NCI-H1092 (cell line): ENCODE measurements at places on chromosomes 7 and 10.
A peak's percentile ranks its signal among the peaks of the same experiment; 100 is the strongest.

- no peak for DNase-seq
These were observed 66.3 kb downstream of the VIPR2 start for GRCh38 chr7:159078193-159078910.

- no peak for DNase-seq
These were observed 71.7 kb downstream of the GNAT3 start for GRCh38 chr7:80439894-80440821.

- DNase-seq: no peak
These were observed at the start of gene GIMAP7 for GRCh38 chr7:150514748-150515222. Gene GIMAP7 (plus strand): TSS chr7:150514872. CDS start chr7:150519975, 5,103 bp downstream.

DNA sequence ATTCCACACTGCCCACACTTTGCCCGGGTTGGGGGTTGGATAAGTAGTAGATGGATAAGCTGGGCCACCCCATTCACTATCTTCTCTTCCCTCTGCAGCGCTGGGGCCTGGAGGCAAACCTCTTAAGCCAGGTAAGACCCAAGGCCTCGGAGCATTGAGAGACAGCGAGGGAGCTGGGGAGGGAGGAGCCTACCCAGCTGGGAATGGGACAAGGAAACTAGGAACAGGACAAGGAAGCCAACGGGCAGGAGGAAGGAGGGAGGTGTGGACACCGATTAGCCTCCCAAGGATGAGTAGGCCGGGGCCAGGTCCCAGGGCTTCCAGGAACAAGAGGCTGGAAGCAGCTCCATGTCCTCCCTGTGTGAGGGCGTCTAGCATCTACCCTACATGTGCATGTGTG, 9.6 kb downstream of the ELN start:
- DNase-seq: no peak

GRCh38 chr10:10800961-10801360, 216.7 kb upstream of the CELF2 start:
- DNase-seq: no peak

GRCh38 chr10:60560451-60560850, 170.8 kb upstream of the ANK3 start:
- no peak for DNase-seq

DNA sequence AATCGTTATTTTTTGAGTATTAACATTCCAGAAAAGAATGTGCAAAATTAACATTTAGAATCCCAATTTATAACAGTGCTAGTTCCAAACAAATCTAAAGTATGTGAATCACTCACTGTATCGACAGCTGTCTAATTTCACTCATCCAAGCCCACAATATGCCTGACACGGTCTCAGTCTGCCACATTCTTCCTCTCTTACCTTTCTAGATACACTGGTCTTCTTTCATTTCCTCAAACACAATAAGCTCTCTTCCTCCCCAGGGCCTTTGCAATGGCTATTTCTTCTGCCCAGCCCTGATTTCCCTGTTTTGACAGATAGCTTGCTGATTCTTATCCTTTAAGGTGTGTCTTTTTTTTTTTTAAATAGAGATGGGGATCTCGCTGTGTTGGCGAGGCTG, 48.8 kb downstream of the UBE2H start:
- DNase-seq: no peak

GRCh38 chr10:96856317-96856716, 24.2 kb downstream of the LCOR start:
- DNase-seq: no peak

GRCh38 chr10:6780008-6780677, 200.1 kb upstream of the PRKCQ start:
- DNase-seq: no peak

DNA sequence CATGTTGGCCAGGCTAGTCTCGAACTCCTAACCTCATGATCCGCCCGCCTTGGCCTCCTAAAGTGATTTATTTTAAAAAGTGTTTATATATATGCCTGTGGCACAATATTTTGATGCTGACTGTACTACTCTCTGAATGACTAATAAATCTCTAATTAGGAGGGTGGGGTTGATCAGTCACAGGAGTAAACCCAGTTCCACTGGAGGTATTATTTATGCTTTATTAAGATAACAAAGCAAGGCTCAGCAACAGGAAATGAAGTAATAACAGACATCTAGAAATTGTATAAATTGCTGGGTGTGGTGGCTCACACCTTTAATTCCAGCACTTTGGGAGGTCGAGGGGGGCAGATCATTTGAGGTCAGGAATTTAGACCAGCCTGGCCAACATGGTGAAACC, 26.0 kb upstream of the MCU start:
- DNase-seq: no peak

GRCh38 chr10:90847436-90847835, 10.4 kb downstream of the HTR7 start:
- DNase-seq: no peak

- no peak for DNase-seq
These were observed 92.0 kb downstream of the SFMBT2 start for GRCh38 chr10:7318836-7319235.

DNA sequence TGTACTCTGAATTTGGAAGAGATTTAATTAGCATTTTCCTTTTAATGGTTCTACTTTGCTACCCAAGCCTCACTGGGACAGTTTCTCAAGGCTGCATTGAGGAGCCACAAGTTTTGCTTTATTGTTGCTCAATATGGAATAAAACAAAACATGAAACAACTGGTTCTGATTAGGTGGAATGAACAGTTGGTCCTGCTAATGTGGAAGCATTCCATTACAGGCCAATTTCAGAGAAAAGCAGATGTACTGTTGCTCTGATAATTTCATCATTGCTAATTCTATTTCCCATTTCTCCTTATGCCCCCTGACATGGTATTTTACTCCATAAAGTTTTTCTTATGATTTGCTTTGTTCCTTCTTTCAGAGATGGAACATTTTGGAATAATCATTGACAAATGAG, 66.0 kb upstream of the PAPSS2 start:
- no peak for DNase-seq

GRCh38 chr7:45122975-45123860, 11.7 kb upstream of the TBRG4 start:
- DNase-seq: no peak

DNA sequence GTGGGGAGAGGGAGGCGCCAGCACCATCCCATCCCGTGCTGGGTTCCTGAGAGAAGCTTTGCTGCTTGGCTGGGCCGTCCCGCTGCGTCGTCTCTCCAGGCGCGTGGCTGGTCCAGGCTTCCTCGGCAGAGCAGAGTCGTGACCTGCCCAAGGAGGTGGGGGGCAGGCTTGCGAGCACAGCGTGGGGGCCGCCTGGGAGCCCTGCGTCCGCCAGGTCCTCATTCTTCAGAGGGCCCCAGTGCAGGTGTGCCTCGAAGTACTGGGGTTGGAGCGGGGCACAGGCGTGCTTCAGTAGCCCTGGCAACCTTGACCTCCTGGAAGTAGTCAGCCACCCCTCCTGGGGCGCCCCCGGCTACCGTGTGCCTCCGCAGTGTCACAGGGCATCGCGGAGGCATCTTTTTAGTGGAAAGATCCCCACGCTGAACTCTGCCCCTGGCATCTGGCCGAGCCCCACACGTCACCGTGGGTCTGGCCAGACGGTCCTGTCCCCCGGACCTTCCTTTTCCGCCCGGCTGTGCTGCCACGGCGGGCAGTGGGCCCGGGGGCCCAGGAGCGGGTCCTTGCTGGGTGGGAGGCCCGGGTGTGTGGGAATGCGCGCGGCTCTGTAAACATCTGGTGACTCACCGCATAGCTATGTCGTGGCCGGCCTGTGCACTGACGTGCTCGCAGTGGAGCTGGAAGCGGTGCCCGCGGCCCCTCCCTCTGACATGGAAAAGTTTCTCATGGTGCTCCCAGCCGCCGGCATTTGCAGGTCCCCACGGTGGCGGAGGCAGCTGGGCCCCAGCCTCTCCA, 6.4 kb downstream of the MAFK start:
- no peak for DNase-seq

GRCh38 chr10:44309939-44310761, 74.7 kb downstream of the CXCL12 start:
- DNase-seq: no peak

DNA sequence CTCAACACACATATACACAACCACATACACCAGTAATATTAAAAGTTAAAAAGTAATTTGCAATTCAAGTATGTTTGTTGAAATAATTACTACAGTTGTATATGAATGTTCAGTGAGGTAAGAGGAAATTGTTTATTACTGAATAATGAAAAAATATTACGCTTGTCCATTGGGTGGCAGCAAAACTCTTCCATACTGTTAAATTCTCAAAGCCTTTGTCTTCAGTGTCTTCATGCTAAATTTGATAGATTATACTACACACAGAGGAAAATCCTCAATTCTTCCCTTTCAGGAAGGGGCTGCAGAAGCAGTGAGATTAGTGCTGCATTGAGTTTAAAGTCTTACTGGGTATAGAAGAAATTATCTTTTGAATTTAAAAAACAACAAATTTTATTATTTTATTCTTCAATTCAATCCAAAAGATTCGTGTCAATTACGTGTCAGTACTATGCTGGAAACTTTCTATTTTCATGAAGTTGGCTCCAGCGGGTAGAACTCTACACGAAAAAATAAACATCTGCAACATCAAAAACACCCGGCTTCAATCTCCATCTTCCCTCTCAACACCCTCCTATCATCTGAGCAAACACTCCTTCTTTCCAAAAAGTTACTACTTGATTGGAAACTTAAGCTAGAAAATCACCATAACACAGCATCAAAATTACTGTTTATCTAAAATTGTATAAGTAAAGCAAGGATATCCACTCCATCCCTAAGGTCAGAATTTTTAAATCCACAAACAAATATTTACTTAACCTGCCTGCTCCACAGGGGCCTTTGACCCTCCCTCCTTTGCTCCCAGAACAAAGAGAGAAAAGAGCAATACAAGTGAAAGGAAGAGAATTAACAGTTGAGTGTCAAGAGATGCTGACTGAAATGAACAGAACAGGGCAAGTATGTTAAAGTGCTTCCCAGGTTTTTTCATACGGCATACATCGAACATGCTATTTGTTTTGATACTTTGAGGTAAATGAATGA, 37.0 kb upstream of the TES start:
- DNase-seq: peak; percentile 28

DNA sequence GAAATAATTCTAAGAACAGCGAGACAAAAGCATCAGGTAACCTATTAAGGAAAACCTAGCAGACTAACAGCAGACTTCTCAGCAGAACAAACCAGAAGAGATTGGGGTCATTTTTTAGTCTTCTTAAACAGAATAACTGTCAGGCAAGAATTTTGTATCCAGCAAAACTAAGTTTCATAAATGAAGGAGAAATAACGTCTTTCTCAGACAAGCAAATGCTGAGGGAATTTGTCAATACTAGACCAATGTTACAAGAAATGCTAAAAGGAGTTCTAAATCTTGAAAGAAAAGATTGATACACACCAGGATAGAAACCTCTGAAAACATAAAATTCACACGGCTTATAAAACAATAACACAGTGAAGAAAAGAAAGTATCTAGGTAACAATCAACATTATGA, 22.6 kb downstream of the BICC1 start:
- DNase-seq: no peak

DNA sequence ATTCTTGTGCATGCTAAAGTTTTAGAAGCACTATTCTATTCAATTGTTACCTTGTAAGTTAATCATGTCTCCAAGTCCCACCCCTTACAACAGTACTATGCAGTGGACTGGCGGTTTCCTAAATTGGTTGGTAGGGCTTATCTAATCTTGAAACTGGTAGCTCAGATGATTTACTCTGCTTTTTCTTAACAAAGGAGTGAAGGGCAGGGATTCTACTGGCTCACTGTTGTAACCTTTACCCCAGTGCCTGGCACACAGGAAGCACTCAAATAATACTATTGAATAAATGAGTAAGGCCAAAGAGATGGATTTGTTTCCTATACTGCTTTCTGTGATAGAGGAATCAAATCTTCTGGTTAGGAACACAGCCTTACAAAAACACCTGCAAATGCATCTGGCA, 46.0 kb upstream of the CYCS start:
- no peak for DNase-seq

DNA sequence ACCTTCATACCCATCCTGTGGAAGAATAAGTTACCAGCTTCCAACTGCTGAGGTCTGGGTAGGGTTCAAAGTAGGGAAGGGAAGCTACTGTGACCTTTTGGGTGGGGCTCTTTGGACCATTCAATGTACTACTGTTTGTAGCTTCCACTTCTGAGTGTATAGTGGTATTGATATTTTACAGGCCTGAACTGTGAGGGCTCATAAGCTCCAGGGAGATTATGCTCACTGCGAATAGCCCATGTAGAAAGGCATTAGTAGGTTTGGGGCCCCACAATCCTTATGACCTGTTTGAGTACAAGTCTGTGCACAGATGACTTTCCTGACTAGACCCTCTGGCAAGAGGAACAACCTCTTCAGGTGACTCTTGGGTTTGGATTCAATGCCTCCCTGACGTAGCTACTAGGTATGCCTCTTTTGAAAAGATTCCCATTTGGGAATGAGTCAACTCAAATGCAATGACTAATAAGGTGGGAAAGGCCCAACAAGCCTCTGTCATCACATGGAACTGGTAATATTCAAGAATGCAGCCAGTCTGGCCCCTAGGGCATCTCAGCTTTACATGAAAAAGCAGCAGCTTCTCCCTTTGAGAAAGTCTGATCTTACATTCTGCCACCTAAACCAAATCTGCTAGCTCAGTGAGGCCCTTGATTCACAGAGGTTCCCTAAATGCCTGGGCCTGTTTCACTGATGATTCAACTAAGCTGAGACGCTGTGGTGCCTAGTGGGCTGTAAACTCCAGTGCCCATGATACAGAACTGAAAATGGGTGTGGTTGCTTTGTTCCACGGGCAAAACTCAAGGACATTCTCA, 79.8 kb downstream of the ABI1 start:
- DNase-seq: no peak

GRCh38 chr10:94150541-94151184, 156.9 kb downstream of the PLCE1 start:
- DNase-seq: no peak

DNA sequence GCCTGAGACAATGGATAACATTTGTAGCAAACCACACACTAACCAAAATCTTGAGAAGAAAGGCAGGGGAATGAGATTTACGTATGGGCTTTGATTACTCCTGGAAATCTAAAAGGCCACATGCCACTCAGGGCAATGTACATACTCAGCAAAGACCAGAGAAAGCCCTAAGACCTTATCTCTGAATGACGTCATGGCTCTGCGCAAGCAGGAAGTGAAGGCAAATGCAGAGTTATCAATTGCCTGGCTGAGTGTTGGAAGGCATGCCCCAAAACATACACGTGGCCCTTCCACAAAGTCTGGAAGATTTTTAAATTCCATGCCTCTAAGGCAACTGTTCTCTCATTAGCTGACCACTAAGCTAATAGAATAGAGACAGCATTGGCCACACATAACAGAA, 90.9 kb upstream of the NRBF2 start:
- DNase-seq: no peak

GRCh38 chr7:95066737-95067530, 159.5 kb downstream of the PPP1R9A start:
- no peak for DNase-seq

DNA sequence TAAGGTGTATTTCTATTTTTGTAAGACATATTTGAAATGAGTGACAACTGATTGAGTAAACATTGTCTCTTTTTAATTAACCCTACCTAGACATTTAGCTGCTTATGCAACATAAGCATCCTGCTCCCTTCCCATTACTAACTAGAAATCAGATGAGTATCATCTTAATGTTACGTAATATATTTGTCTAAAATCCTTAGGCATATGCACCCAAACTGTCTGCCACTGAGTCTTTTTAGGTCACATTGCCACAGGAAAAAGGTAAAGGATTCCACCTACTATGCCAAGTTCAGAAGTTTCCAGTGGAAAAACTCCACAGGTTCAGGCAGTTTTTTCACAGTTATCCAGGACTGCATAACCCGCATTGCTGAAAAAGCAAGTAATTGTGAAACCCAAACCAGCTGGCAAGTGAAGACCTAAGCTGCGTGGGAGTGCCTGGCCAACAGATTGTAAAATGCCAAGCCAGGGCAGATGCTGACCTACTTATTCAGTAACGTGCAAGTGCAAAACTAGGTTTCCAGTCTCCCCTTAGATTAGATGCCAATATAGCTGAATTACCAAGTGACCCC, 983.7 kb downstream of the GATA3 start:
- DNase-seq: no peak
